Cardiac muscle cell (in vitro differentiated cells and primary cell): ENCODE measurements at places on chromosomes 4 and X.

DNA sequence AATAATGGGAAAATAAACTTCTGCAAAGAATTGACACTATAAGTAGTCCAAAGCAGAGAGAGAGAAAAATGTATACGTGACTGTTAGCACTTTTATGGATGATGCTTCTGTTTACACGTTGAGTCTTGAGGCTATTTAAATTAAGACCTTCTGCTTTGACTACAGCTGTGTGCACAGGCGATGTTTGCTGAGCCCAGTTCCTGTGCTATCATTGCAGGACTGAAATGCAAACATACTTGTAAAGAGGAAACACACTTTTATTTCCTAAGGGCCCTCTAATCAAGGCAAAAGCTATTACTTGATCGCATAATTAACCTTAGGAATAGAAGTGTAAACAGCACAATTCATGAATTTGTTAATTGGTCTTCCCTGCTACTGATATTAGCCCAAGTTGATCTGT lies 226.9 kb downstream of the FBXW7 start:
- no peak overlapping the region for H3K27ac ChIP-seq
- no peaks in the 10 kb centered on the region for H3K4me1 ChIP-seq
- H3K27me3 ChIP-seq: peaks cover 3% of the 10 kb centered on the region
- no peak overlapping the region for H3K4me3 ChIP-seq

GRCh38 chr4:7631288-7632014 lies 196.7 kb upstream of the PSAPL1 start:
- H3K4me3 ChIP-seq: no peak overlapping the region

- DNase-seq: no peak
- peaks cover 27% of the 10 kb centered on the region for H3K4me1 ChIP-seq
- H3K36me3 ChIP-seq: no peaks in the 10 kb centered on the region
- peak overlapping the region; percentile 8 for H3K27ac ChIP-seq
These were observed 41.6 kb downstream of the USP46 start for GRCh38 chr4:52617336-52618020.

DNA sequence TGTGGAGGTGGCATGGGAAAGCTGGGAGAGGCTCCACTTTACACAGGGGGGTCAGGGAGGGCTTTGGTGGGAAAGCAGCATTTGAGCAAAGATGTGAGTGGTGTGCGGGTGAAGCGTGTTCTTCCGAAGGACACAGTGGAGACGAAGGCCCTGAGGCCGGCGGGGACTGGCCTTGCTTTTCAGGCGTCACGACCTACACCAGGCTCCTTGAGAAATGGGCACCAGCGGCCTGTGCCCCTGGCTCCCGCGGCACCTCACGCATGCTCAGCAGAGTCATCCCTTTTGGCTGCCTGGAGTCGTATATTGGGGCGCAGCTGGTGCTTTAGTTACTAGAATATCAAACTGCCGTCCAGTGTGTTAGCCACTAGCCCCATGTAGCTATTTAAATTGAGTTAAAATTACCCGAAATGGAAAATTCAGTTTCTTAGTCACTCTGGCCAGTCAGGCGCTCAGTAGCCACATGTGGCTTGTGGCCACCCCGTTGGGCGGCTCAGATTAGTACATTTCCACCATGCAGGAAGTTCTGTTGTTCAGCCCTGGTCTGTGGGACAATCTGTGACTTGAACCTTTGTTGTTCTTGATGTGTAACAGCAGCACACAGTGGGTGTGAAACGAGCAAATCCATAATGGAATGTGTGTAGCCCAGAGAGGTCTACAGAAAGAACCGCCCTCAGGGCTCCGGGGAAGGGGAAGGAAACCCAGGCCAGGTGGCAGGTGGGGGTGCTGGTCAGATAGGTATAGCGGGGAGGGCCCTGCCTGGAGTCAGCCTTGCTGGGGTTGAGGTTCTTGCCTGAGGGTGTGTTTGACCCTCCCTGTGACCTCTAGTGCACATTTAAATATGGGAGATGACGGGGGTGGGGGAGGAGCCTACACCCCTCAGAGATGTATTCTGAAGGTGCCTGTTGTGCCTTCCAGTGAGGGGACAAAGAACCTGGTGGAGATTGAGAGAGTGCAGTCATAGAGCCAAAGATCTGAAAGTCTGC lies 30.4 kb downstream of the TBC1D14 start:
- H3K27ac ChIP-seq: no peak overlapping the region
- H3K36me3 ChIP-seq: no peaks in the 10 kb centered on the region
- no peak for DNase-seq
- peaks cover 16% of the 10 kb centered on the region for H3K4me1 ChIP-seq

- no peaks in the 10 kb centered on the region for H3K36me3 ChIP-seq
- H3K4me3 ChIP-seq: no peak overlapping the region
- H3K27me3 ChIP-seq: no peaks in the 10 kb centered on the region
- H3K27ac ChIP-seq: no peak overlapping the region
These were observed 65.3 kb upstream of the DHRSX start for GRCh38 chrX:2566055-2566454.

GRCh38 chrX:130114141-130114588 lies 3.9 kb upstream of the ELF4 start:
- H3K27ac ChIP-seq: no peak overlapping the region
- DNase-seq: no peak
- peaks cover 19% of the 10 kb centered on the region for H3K27me3 ChIP-seq
- H3K4me3 ChIP-seq: no peak overlapping the region
- H3K4me1 ChIP-seq: no peaks in the 10 kb centered on the region

DNA sequence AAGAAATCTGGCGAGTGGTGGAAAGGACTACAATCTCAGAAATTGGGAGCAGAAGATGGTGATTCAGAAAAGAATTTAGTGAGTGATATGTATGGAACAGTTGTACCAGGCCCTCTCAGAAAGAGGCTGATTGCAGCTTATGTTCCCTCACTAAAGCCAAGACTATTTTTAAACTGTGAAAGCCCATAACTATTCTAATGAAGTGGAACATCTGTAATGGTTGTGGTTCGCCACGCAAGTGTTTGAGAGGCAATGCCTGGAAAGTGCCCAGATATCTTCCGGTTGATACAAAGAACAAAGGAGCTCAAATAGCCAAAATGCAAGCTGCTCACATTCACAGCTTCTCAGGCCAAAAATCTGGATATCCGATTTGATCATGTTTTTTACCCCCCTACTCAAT lies 1250.7 kb downstream of the RAPGEF2 start:
- H3K4me3 ChIP-seq: no peak overlapping the region
- H3K27ac ChIP-seq: no peak overlapping the region

- no peaks in the 10 kb centered on the region for H3K36me3 ChIP-seq
- no peak overlapping the region for H3K4me3 ChIP-seq
- H3K27ac ChIP-seq: peak overlapping the region; percentile 74
- peaks cover 60% of the 10 kb centered on the region for H3K4me1 ChIP-seq
These were observed 235.4 kb downstream of the MAML3 start for GRCh38 chr4:139918591-139918990.

GRCh38 chr4:13445841-13446790 lies 38.0 kb downstream of the RAB28 start:
- H3K4me3 ChIP-seq: peak overlapping the region; percentile 24
- no peaks in the 10 kb centered on the region for H3K27me3 ChIP-seq
- DNase-seq: peak; percentile 74
- no peaks in the 10 kb centered on the region for H3K36me3 ChIP-seq
- peak overlapping the region; percentile 61 for H3K27ac ChIP-seq

- no peaks in the 10 kb centered on the region for H3K4me1 ChIP-seq
- H3K27ac ChIP-seq: no peak overlapping the region
- DNase-seq: peak; percentile 16
- no peak overlapping the region for H3K4me3 ChIP-seq
- H3K36me3 ChIP-seq: no peaks in the 10 kb centered on the region
These were observed 11.0 kb downstream of the ARHGAP36 start for GRCh38 chrX:131068945-131069719.

DNA sequence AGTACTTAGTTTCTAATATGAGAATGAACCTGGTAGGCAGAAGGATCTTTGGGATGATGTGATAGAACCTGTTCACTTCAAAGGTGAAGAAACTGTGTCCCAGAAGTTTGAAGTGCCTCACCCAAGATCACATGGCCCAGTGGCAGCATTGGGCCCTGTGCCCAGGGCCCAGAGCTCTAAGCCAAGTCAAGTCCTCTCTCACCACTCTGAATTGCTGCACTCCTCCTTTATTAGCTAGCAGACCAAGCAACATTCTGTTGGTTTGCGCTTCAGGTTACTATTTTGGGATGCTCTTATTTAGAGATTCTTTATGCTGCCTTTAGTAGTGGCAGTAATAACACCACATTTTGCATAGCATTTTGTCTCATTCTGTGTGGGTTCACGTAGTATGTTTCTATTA lies 82.7 kb downstream of the PARM1 start:
- no peaks in the 10 kb centered on the region for H3K36me3 ChIP-seq
- peaks cover 5% of the 10 kb centered on the region for H3K4me1 ChIP-seq

GRCh38 chr4:128830906-128831503 lies 21.5 kb downstream of the JADE1 start:
- H3K27ac ChIP-seq: no peak overlapping the region
- H3K27me3 ChIP-seq: no peaks in the 10 kb centered on the region
- DNase-seq: no peak
- H3K4me1 ChIP-seq: no peaks in the 10 kb centered on the region
- no peaks in the 10 kb centered on the region for H3K36me3 ChIP-seq

DNA sequence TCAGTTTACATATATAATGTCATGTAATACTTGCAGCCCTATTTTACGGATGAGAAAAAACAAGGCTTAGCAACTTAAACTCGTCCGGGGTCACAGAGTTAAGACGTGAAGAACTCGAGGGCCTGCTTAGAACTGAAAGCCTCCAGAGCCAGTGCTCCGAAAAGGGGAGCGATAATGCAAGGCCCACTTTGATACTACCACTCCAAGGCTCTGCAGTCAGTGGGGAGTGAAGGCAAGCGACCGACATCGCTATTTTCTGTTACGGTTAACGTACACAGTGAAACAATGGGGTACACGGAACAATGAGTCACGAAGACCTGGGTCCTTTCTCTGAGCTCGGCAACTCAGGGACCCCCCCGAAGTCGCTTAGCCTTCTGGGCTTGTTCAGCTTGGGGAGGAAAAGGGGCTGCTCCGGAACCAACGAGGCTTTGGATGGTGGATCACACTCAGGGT lies 965 bp downstream of the PPA2 start:
- H3K27ac ChIP-seq: peak overlapping the region; percentile 93
- peak overlapping the region; percentile 66 for H3K4me3 ChIP-seq
- no peaks in the 10 kb centered on the region for H3K36me3 ChIP-seq
- H3K4me1 ChIP-seq: peaks cover 13% of the 10 kb centered on the region
- peaks cover 10% of the 10 kb centered on the region for H3K27me3 ChIP-seq

DNA sequence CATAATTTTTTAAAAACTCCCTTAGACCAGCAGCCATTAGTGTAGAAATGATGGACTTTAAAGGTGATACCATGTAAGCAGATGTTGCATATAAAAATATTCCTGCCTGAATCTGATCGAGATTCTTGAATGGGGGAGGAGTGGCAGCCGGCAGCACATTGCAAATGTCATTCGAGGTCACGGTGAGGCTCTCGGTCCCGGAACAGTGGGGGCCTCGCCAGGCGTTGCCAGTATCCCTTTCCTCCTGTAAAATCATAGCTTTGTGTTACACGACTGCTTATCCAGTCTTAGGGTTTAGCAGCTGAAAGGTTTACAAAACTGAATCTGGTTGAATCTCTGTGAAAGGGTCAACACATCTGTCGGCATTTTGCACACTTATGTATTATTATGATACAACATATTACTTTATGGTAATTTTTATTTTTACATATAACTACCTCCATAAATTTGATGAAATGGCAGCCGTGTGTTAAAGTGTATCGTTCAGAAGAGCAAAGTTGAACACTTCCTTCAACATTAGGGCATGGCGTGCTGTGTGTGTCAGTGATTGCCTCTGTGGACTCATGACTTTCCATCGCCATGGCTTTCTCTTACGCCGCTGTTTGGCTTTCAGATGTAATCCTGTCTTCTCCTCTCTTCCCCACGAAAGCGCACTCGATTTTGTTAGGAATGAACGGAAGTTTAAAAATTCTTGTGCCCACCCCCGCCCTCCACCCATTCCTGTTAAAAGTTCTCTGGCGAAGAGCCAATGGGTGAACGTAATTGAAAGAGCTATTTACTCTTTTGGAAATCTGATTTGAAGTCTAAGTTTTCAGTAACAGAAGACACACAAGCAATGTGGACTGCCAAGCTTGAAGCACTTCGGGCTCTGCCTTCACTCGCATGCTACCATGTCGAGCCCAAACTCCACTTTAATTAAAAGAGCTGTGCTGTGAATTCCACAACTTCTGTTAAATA lies 114.8 kb downstream of the STOX2 start:
- DNase-seq: no peak
- no peaks in the 10 kb centered on the region for H3K4me1 ChIP-seq
- no peaks in the 10 kb centered on the region for H3K36me3 ChIP-seq
- no peaks in the 10 kb centered on the region for H3K27me3 ChIP-seq

GRCh38 chr4:141425124-141425523 lies 204.4 kb downstream of the ZNF330 start:
- peak; percentile 55 for DNase-seq
- no peak overlapping the region for H3K4me3 ChIP-seq
- no peak overlapping the region for H3K27ac ChIP-seq

GRCh38 chrX:19804151-19804550 lies 83.2 kb downstream of the SH3KBP1 start:
- H3K4me1 ChIP-seq: no peaks in the 10 kb centered on the region
- no peak for DNase-seq
- H3K27ac ChIP-seq: no peak overlapping the region
- no peak overlapping the region for H3K4me3 ChIP-seq

DNA sequence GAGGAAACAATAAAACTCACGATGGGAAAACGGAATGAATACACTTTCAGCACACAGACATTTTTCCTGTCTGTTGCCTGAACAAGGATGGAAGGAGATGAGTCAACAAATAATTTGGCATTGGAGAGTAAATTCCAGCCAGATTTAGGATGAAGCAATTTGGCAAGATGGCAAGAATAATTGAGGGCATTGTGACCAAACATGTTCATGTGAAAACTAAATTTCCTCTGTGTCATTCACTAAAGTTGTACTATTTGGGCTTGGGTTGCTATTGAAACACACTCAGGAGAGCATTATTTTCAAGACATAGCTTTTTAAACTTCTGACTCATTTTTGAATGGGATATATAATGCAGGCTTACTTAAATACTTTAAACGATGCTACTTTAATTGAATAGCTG lies 1614.4 kb downstream of the PCDH19 start:
- H3K27ac ChIP-seq: no peak overlapping the region
- peak; percentile 0 for DNase-seq
- H3K4me3 ChIP-seq: no peak overlapping the region

DNA sequence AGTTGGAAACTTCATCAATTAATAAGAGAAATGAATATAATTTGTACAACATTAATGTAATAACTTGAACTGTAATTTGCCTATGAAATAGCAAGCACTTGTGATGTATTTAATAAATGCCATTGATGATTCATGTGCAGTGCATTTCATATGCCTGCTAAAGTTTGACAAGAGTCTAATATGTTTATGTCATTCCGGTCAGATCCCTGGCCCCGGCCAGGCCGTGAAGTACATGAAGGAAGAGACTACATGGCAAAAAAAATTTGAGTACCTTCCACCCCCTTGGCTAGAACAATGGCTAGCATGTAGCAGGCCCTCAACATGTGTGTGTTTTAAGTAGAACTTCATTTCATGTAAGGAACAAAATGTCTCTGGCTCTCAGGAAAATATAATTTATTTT lies 161.3 kb downstream of the ATP10D start:
- H3K27ac ChIP-seq: no peak overlapping the region
- H3K36me3 ChIP-seq: peaks cover 56% of the 10 kb centered on the region
